ENCODE measurements at places on chromosomes 3 and 15.

- no peak for DNase-seq
These were observed 343.1 kb upstream of the CCDC54 start for GRCh38 chr3:107034142-107034541.

DNA sequence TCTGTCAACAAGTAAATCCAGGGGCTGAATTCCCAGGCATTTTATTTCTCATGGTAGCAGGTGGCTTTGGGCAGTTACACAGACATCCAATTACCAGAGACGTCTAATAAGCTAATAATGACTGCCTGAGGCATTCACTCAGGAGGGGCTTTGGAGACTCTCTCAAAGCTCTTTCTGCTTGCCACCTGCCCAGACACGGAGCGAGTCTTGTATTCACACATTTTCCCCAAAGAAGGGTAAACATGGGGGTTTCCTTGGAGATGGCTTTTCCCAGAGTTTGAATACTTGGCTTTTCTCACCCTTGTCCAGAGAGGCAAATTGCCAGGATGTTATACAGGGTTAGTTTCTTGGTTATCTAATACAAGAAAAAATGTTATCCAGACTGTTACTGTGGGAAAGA is 132.6 kb downstream of the DIPK2A start:
- no peak for DNase-seq

GRCh38 chr15:82849556-82850512 is 40.4 kb downstream of the WHAMM start:
- peak; percentile 7 for DNase-seq

GRCh38 chr3:155809181-155809580 is 3.1 kb upstream of the C3orf33 start:
- DNase-seq, result no peak

DNA sequence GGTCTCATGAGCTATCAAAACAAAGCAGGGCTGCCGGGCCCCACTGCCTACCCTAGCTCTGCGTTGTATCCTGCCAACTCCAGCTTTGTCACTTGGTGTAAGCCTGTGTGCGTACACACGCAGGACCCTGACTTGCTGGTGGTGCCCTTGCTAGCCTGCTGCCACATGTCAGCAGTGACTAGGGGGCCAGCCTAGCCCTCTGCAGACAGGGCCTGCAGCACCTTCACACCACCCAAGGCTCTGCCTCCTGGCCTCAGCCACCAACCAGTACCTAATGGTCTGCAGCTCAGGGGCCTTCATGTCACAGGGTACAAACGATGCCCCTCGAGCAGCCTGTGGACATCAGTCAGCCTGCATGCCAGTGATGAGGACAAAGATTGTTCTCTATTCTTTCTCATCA is 30.1 kb upstream of the DUSP7 start:
- no peak for DNase-seq

- DNase-seq, result no peak
These were observed 15.6 kb downstream of the LRRK1 start for GRCh38 chr15:100934726-100935125.

- no peak for DNase-seq
These were observed 9.6 kb downstream of the CLEC3B start for GRCh38 chr3:45035441-45036301.

- no peak for DNase-seq
These were observed 27.2 kb downstream of the BCL2A1 start for GRCh38 chr15:79943820-79944219.

GRCh38 chr15:99955532-99955931 is 222.3 kb upstream of the LYSMD4 start:
- no peak for DNase-seq

GRCh38 chr3:71268462-71268999 is 315.0 kb downstream of the FOXP1 start:
- DNase-seq, result no peak

GRCh38 chr3:128864351-128864811 is 15.0 kb upstream of the ACAD9 start:
- DNase-seq, result no peak

DNA sequence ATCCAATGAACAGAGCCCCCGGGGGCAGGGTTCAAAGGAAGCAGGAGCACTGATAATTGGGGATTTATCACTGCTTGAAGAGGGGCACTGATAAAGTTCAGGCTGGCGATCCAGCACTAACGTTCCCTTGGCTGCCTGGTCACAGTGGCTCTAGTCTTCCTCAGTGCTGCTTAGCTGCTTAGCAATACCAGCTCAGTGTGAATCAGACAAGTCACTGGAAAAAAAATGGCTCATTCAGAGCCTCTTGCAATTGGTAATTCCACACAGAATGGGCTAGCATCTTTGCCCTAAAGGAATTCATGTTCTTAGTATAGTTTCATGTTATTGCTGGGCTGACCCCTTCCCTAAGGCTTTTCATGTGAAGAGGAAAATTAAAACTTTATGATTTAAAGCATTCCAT is 95.7 kb upstream of the SLC2A2 start:
- no peak for DNase-seq

GRCh38 chr3:123400169-123400568 is 48.7 kb downstream of the ADCY5 start:
- no peak for DNase-seq

GRCh38 chr3:188294823-188295487 is 141.0 kb downstream of the LPP start:
- no peak for DNase-seq

DNA sequence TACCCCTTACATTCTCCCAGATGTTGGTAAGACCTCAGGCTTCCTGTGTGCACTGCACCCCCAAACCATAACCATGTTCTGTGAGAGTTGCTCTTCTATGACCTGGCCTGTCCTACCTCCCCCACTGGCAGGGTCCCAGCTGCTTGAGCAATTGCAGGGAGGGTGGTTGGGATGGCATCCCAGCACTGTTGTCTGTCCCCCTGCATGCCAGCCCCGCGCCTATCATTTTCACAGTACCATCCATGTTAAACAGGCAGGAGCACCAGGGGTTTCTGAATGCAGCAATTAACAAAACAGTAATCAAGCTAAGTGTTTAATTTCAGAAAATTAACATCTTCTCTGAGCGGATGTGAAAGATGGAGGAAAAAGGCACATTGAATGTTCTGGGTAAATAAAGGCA is 345.5 kb downstream of the EPHB1 start:
- DNase-seq, result no peak

GRCh38 chr3:145760036-145760435 is 400.9 kb downstream of the PLOD2 start:
- DNase-seq, result no peak

DNA sequence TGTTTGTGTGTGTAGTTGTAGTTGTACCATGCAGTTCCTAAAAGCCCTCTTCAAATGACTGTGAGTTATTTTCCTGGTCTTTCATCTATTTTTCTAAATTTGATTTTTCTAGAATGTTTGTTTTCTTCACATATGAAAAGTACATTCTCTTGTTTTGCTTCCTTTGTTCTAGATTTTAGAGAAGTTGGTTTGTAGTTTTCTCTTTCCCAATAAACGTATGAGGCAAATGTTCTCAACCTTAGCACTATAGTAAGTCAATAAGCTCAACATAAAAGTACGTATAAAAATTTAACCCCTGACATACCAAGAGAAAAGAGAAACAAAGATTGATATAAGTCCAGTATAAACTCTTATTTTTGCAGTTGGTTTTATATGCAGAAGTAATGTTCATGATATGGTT is 74.7 kb downstream of the IL1RAP start:
- no peak for DNase-seq

GRCh38 chr3:197007296-197007940 is 22.2 kb downstream of the MELTF start:
- DNase-seq, result no peak

GRCh38 chr15:72521682-72522081 is 47.6 kb downstream of the ARIH1 start:
- no peak for DNase-seq

DNA sequence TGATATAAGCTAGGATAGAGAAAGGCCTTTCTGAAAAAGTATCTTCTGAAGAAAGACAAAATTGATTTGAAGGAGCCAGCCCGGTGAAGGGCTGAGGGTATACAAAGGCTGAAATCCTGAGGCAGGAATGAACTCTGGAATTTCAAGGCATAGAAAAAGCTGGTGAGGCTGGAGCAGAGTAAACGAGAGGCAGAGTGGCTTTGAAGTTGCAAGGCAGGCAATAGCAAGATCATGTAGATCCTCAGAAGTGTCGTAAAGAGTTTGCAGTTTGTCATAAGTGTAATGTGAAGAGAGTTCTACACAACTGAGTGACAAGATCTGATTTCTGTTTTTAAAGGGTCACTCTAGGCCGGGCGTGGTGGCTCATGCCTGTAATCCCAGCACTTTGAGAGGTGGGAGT is 69.0 kb downstream of the HMG20A start:
- DNase-seq, result no peak

- no peak for DNase-seq
These were observed 90.1 kb downstream of the VGLL4 start for GRCh38 chr3:11553436-11554235.
